GOT3 (cell line): ENCODE measurements at places on chromosomes 16 and 17.

GRCh38 chr16:14354561-14355351 is 275.3 kb downstream of the PARN start:
- DNase-seq = no peak

DNA sequence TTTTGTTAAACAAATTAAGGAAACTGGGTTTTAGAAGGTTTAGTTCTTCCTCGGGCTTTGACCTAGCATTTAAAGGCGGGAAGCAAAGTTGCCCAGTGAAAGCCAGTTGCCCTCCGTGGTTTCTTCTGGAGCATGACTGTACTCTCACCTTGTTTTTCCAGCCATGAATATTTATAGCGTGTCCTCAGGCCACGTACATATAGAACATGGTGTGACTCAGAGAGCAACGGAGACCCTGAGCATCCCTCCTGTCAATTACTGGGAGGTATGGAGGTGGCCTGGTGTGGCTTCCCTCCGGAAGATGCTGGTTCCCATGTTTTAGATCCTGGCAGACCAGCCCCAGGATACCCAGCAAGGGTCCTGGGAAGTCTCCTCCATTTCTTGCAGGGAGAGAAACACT is 48.4 kb downstream of the AKAP1 start:
- no peak for DNase-seq

DNA sequence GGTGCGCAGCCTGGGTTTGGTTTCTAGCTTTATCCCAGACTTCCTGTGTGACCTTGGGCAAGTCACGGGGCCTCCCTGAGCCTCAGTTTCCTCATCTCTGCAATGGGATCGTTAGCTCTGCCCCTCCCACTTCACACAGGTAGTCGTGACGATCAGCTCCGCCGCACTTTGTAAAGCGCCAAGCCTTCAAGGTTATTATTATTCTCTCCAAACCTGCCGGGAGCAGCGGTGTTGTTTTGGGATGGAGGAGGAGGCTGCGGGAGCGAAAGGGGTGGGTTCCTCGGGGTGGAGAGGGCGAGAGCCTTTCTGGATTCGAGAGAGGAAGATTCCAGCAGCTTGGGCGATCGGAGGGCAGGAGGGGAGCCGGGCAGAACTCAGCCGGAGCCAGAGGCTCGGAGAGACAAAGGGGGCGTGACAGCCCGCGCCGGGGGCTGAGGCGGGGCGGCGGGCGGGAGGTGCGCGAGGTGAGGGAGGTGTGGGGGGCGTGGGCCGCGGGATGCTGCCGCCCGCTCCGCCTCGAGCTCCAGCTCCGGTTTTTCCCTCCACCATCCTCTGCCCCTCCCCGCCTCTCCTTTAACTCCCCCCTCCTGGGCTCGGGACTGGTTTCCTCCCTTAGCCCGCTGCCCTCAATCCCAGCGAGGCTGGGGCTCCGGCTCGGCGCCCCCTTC is at the start of gene EFNB3:
Gene EFNB3, plus strand, starts transcription at position 602 of the 668 bp plus-strand sequence. CDS start 397 bp downstream, outside the sequence.
- DNase-seq = no peak

DNA sequence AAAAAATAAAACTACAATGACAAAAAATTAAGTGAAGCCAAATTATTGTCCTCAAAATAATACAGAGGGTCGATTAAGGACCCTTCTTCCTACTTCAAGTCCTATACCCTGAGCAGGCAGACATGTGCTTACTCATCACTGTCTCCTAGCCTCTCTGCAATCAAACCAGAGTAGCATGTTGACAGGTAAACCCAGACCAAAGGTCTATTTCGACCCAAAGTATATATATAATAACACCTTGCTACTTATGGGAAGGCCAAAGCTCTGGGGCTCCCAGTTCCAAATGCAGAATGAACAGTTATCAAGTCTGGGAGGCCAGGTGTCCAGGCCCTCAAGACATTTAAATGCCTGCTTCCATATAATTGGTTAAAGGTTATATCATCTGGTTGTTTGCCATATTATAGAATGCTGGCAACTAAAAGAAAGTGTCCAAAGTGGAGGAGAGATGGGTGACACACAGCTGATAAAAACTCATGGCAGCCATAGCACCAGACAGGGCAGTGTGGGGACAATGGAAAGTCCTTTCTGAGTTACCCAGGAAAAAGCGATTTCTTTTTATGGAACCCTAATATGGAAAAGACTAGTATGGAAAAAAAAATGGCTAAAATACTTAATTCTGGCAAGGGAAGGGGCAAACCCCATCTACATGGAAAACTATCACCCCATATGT is 53.6 kb downstream of the N4BP1 start:
- no peak for DNase-seq

DNA sequence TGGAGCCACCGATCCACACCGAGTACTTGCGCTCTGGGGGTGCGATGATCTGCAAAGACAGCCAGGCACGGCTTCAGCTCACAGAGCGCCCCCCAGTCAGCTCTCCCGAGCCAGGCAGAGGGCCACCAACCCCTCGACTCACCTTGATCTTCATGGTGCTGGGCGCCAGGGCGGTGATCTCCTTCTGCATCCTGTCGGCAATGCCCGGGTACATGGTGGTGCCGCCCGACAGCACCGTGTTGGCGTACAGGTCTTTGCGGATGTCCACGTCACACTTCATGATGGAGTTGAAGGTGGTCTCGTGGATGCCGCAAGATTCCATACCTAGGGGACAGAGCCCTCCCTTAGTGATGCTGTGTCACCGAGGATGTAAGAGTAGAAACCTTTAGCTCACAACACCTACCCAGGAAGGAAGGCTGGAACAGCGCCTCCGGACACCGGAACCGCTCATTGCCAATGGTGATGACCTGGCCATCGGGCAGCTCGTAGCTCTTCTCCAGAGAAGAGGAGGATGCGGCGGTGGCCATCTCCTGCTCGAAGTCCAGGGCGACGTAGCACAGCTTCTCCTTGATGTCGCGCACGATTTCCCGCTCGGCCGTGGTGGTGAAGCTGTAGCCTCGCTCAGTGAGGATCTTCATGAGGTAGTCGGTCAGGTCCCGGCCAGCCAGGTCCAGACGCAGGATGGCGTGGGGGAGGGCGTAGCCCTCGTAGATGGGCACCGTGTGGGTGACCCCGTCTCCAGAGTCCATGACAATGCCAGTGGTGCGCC is 1.6 kb downstream of the ACTG1 start:
- no peak for DNase-seq

DNA sequence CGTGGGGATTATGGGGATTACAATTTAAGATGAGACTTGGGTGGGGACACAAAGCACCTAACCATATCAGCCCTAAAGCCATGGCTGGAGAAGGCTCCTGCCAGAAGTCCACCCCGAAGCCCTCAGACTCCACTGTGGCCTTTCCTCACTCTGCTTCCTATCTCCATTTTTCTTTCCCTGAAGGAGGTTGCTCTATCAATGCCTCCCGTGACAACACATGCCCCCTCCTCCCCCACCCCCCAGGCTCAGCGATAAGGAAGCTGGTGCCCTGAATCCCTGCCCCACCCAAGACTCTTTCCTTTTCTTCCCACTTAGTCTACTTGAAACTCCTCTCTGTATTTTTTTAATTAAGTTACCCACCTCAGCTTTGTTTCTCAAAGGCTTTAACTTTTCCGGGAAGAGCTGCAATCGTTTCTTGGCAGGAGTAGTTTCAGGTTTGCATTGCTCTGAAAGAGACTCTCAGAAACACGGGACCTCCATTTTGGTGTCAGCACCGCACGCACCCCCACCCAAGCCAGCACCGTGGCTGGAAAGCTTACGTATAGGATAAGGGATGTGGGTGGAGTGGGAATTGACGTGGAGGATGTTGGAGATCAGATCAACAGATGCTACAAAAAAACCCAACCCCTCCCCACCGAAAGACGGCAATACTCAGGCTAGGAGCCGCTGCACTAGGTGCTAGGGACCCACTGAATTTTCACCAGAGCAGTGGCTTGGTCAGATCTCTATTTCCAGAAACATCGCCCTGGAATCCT is 15.2 kb upstream of the CA4 start:
- no peak for DNase-seq

GRCh38 chr17:30958187-30958586 is 12.7 kb upstream of the RNF135 start:
- no peak for DNase-seq

DNA sequence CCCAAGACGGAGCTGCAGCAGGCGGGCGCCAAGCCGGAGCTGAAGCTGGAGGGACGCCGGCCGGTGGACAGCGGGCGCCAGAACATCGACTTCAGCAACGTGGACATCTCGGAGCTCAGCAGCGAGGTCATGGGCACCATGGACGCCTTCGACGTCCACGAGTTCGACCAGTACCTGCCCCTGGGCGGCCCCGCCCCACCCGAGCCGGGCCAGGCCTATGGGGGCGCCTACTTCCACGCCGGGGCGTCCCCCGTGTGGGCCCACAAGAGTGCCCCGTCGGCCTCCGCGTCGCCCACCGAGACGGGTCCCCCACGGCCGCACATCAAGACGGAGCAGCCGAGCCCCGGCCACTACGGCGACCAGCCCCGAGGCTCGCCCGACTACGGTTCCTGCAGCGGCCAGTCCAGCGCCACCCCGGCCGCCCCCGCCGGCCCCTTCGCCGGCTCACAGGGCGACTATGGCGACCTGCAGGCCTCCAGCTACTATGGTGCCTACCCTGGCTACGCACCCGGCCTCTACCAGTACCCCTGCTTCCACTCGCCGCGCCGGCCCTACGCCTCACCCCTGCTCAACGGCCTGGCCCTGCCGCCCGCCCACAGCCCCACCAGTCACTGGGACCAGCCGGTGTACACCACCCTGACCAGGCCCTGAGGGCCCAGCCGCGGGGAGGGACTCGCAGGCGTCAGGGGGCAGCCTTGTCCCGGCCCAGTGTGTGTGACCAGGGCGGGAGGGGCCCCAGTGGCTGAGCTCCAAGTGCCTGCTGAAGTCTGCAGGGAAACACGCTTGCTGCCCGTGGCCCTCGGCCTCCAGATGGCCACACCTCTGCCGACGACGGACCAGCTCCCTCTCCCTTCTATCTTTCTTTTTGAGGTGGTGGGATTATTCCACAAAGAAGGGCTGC is 3.4 kb downstream of the SOX8 start:
- DNase-seq = no peak

- DNase-seq = no peak
Observed at GRCh38 chr17:73914536-73915274, 270.5 kb upstream of the SDK2 start.
